OCI-LY7 (cell line): ENCODE measurements at places on chromosomes 7 and 10.

DNA sequence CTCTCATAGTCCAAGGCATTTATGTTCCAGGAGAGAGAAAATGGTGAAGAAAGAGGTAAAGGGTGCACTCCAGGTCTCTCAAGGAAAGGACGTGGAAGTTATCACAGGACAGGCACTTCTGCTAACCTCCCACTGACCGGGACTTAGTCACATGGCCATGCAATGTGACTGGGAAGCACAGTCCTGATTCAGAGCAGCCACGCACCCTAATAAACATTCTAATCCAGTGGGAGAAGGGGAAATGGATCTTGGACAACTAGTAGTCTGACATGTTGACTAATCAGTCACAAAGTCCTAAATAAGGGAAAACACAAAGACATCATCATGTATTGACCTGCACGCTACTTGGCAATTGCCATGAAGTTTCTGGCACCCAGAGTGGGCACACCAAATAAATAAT lies 417.5 kb upstream of the ZMIZ1 start:
- DNase-seq, result no peak

GRCh38 chr7:44811571-44811970 lies 15.1 kb downstream of the PPIA start:
- DNase-seq, result no peak

- DNase-seq, result no peak
These were observed 560.2 kb downstream of the CALN1 start for GRCh38 chr7:71851776-71852498.

DNA sequence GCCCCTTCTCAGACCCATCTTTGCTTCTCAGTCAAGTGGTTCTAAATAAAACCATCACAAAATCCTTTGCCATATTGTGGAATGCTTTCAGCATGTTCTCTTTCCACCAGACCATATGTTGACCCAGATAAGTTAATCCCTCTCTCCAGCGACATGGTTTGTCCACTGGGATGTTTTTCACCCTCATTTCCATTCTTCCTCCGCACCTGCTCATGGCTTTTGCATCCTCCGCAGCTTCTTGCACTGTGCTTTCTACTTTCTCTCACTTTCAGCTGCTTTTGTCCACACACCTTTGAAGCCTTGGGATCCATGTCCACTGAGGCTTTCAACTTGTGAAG lies 52.3 kb upstream of the WAC start:
- DNase-seq, result no peak

GRCh38 chr7:117212969-117213877 lies 109.6 kb downstream of the WNT2 start:
- peak; percentile 49 for DNase-seq

DNA sequence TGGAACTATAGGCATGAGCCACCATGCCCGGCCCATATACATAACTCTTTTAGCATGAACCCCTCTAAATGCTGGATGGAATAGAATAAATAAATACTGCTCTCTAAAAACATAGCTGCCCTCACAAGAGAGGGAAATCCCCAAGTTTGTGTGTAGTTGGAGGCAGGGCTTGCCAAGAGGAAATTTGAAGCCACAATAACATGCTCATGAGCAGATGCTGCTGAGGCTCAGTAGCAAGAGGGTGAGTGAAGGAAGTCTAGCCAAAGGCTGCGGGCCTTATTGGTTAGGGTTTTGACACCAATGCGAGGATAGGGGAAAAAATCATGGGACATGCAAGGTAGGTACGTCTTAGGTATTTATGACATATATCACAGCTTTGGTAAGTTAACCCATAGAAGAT lies 17.3 kb downstream of the TPK1 start:
- DNase-seq, result peak; percentile 30

GRCh38 chr10:9339716-9340115 lies 1285.2 kb downstream of the GATA3 start:
- no peak for DNase-seq

GRCh38 chr7:158705234-158705850 lies 738 bp upstream of the NCAPG2 start:
- DNase-seq, result no peak

DNA sequence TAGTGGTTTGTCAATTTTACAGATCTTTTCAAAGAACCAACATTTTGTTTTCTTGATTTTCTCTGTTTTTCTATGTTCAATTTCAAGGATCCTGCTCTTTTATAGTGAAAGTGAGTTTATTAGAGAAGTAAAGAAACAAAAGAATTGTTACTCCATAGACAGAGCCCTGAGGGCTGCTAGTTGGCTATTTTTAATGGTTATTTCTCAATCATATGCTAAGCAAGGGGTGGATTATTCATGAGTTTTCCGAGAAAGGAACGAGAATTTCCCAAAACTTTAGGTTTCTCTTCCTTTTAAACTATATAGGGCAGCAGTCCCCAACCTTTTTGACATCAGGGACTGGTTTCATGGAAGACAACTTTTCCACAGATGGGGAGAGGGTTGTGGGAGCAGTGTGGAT lies 165.0 kb downstream of the CCSER2 start:
- no peak for DNase-seq

DNA sequence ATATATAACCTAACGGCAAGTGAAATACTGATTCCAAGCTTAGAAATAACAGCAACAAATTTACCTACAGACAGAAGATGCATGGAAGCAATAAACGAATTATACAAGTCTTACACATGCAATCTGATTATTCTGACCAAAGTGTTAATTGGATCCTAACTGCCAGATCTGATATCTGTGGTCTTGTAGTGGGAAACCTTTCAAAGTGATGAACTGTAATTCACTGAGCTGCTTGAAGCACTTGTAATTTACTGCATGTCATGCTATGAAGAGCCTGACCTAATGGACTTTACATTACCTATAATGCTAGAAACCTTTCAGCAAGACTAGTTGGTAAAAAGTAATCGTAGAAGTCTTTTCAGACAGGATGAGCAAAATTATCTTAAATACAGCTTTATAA lies 205.6 kb downstream of the FOXP2 start:
- no peak for DNase-seq

DNA sequence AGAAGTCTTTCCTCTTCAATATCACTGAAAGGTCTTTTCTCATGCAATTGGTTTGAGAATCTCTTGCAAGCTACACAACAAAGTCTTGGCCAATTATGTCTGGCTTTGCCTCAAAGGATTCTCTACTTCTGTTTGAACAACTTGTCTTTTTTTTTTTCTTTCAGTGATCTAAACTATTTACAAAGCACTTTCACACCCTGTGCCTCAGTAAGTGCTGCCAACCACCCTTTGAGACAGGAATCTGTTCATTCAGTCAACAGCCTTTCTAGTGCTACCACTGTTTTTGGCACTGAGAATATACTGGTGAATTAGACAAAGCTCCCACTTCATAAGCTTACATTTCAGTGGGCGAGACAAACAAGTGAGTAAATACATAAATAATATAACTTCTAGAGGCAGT lies 26.9 kb upstream of the SDK1 start:
- DNase-seq, result no peak

GRCh38 chr10:131451407-131452015 lies 140.0 kb upstream of the TCERG1L start:
- DNase-seq, result no peak

DNA sequence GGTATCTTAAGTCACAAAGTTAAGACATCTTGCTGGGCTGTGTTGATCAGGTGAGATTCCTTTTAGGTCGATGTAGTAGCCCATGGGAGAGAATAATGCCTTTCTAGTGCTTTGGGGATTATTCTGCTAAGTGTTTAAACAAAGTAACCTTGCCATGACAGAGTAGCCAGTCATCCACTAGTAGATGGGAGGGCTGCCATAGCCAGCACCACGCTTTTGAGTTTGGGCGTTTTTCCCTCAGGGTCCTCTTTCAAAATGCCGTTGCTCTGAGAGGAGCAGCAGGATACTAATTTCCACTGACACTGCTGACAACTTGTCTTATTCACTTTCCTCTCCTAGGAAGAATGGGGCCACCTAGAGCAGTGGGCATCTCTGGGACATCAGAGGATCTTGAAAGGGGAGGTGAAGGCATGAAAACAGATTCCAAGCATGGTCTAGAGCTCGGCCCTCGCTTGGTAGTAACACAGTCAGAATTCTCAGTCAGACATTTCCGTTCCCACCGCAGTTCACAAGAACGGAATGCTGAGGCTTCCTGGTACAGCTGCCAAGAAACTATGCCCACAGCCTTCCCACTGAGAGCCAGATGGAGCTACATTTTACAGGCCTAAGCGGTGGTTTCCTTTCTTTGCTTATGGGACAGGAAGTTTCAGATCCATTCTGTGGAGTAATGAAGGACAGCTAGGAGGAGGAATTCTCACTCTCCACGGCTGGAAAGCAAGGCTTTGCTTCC lies 15.3 kb upstream of the RSU1 start:
- no peak for DNase-seq

DNA sequence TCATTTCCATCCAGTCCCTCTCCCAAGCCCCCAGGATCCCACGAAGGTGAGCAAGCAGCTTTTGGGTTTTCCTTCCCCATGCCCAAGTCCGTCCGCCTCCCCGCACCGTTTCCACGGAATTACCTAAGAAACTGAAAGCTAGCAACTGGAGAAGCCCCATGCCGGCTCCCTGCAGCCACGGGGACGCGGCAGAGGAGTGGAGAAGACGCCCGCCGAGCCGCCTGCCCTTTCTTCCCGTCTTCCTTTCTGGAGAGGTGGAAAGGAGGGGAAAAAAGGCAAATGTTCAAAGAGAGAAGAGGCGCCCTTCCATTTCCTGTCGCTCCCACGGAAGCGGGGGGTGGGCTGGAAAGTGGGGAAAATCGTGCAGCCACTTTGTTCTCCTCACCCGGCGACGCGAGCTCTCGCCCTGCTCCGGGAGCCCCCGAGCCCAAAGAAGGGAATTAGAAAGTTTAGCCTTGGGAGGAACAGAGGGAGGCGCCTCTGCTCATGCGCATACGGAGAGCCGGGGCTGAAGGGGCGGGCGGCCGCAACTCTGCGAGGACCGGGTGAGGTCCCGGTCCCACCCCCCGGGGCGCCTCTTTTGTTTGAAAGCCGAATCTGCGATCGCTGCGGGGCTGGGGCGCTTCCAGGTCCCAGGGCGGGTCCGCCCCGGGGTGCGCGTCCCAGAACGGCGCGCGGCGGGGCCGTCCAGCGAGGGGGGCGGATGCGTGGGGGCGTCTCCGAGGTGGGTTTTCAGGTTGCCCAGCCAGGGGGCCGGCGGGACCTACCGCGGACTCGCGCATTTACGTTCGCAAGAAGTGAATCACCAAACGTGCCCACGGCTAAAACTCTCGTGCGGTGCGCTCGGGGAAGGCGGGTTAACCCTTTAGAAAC lies at the start of gene LAMB1:
Gene LAMB1 (minus strand): TSS at position 436 of the 873 bp plus-strand sequence. CDS start 276 bp downstream, at position 160.
- no peak for DNase-seq

DNA sequence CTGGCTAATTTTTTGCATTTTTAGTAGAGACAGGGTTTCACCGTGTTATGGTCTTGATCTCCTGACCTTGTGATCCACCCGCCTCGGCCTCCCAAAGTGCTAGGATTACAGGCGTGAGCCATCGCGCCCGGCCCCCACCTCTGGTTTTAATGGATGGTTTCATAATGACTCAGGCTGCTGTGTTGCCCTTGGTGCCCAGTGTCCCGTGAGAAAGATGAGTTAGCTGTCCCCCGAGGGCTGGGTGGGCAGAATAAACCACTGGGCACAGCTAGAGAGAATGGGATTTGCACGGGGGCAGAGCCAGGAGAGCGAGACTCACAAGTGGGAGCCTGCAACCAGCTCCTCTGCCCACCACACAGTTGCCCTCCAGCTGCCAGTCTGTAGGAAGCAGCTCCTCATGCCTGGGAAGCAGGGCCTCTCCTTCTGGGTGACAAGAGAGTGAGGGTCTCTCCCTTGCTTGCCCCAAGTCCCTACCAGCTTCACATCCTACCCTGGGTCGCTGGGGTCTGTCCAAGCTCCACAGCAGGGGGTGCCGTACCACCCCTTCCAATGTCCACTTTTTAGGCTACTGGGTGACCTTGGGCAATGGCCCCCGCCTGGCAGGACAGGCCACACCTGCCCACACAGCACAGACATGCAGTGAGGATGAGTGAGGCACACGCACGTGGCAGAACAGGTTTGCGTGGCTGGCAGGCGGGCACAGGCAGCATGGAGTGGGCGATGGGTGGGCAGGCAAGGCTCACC lies 16.1 kb upstream of the NDST2 start:
- DNase-seq, result no peak

- DNase-seq, result no peak
These were observed 74.8 kb upstream of the HDAC9 start for GRCh38 chr7:18420748-18421147.

DNA sequence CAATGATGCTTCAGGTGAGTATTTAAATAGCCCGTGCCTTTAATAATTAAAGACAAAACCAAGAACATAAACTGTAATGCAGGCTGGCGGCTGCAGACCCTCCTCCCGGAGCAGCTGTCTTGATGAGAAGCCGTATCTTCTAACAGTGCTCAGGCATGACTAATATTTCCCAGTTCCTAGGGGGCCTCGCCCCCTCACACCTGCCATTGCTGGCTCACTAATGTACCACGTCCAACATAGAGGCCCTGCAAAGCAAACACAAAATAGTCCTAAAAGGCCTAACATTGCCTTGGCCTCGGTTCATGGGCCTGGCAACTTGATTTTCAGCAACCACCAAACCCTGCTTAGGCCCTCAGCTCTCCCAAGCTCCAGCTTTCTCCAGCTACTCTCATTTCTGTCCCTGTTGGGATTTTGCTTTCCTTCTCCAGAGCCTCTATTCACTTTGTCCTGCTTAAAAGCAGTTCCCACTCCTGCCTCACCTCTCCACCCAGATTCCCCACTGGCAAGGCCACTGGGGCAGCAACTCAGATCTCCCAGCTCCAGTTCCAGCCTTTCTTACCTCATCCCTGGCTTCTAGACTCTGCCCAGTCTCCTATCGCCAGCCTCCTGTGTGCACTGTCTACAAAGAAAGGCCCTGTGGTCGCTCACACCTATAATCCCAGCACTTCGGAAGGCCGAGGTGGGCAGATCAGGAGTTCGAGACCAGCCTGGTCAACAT lies 16.2 kb downstream of the SORBS1 start:
- no peak for DNase-seq

GRCh38 chr7:150848561-150849115 lies 3.7 kb upstream of the AOC1 start:
- DNase-seq, result no peak

DNA sequence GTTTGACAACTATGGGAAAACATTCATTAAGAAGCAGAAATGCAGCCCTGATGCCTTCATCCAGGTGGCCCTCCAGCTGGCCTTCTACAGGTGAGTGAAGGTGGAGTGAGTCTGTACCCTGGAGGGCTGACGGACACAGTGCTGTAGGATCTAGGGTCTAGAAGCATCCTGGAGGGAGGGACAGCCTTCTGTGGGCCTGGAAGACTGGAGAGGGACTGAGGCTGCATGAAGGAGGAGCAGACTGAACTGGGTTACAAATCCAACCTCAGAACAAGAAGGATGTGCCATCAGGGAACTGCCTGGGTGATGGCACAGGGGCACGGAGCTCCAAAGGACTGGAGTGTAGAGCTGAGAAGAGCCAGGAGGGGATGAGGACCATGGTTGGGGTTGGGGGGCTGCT lies 27.5 kb upstream of the C10orf53 start:
- no peak for DNase-seq

DNA sequence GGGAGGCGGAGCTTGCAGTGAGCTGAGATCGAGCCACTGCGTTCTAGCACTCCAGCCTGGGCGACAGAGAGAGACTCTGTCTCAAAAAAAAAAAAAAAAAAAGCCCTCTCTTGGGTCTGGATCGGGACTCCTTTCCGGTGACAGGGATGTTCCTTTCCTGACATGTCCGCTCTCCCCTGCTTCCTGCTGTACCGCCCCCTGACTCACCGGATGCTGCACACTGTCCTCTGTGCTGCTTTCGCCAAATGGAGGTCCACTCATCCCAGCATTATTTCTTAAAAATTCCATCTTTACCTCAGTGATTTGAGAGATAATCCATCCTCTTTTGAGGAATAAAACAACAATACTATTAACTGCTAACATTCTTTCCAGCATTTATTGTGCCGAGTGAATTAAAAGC lies 113.8 kb upstream of the EEPD1 start:
- no peak for DNase-seq

GRCh38 chr7:2210551-2211258 lies 22.0 kb downstream of the MAD1L1 start:
- no peak for DNase-seq
